ENCODE measurements at places on chromosomes 13 and 19. TPM values are rescaled to one million over a fixed set of nuclear protein-coding genes. Genes with fewer than 3 reads are reported as not detected.
A peak's percentile ranks its signal among the peaks of the same experiment; 100 is the strongest.

DNA sequence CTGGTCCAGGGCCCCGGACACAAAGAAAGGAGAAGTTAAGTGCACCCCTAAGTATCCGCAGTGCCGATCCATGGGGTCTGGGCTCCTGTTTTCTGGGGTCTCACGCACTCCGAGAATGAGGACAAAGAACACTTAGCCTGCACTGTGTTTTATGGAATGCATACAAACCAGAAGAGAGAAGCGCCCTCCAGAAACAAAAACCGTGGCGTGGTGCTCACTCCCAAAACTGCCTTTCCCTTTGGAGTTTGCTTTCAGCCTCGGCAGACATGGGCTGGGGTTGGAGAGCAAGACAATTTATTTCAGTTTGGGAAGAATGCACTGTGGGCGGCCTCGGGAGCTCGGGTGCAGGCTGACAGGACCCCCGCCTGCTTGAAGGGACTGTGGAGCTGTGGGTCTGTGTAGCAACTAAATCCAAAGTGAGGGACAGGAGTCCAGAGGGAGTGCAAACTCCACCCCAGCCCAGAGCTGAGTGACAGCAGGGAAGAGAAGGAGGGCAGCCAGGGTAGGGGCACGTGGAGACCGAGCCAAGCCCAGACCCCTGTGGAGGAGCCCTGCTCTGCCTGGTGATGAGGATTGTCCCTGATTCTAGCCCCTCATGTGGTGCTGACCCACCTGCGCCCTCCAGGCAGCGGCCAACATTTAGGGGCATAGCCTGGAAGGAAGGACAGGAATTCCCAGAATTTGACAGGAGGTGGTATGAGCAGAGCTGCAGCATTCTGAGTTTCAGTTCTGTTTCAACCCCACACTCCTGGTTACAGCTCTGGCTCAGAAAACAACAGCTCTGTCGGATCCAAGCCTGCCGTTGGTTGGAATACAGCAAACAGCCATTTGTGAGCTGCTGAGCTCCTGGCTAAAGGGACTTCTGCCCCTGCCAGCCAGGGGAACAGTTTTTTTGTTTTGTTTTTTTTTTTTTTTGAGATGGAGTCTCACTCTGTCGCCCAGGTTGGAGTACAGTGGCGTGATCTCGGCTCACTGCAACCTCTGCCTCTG is 37.8 kb upstream of the POP4 start:
- DNase-seq, result no peak

GRCh38 chr13:79401259-79402070 is 4.6 kb downstream of the RBM26 start:
- no peak for DNase-seq

DNA sequence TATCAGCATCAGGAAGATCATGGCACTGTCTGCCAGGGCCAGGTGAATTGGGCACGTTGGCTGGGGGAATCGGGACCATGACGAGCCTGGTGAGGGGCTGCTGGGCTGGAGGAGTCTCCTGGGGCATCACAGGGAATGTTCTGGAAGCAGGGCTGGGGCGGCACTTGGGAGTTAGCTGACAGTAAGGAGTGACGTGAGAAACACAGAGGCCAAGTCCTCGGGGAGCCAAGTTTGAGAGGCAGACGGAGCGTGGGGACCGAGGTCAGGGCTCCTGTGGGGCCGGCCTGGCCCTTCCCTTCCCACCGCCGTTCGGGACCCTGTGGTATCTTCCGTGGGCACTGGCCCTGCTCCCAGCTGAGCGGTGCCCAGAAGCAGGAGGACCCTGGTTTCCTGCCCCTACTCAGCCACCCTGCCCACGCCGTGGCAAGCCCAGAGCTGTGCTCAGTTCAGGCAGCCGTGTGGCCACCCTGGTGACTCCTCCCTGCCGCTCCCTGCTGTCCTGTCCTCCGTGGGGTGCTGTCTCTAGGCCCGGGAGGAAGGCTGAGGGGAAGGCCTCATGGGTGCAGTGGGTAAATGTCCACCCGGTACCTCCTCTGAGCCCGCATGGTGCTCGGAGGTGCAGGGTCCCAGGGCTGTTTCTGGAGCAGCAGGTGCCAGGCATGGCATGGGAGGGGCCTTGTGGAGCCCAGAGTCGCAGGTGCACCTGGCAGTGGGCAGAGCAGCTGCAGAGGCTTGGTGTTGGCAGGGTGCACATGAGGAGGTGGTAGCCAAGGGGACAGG is 25.2 kb downstream of the CRTC1 start:
- DNase-seq, result no peak

GRCh38 chr13:54953786-54954185 is 1925.2 kb downstream of the OLFM4 start:
- DNase-seq, result no peak

The SHISA7 gene
- polyA plus RNA-seq, result not detected

GRCh38 chr13:23993680-23993985 is 96.3 kb upstream of the C1QTNF9B start:
- DNase-seq, result no peak

The TRPM4 gene
- polyA plus RNA-seq, result 24.9 TPM

GRCh38 chr13:30120133-30120822 is 187.1 kb downstream of the KATNAL1 start:
- no peak for DNase-seq

DNA sequence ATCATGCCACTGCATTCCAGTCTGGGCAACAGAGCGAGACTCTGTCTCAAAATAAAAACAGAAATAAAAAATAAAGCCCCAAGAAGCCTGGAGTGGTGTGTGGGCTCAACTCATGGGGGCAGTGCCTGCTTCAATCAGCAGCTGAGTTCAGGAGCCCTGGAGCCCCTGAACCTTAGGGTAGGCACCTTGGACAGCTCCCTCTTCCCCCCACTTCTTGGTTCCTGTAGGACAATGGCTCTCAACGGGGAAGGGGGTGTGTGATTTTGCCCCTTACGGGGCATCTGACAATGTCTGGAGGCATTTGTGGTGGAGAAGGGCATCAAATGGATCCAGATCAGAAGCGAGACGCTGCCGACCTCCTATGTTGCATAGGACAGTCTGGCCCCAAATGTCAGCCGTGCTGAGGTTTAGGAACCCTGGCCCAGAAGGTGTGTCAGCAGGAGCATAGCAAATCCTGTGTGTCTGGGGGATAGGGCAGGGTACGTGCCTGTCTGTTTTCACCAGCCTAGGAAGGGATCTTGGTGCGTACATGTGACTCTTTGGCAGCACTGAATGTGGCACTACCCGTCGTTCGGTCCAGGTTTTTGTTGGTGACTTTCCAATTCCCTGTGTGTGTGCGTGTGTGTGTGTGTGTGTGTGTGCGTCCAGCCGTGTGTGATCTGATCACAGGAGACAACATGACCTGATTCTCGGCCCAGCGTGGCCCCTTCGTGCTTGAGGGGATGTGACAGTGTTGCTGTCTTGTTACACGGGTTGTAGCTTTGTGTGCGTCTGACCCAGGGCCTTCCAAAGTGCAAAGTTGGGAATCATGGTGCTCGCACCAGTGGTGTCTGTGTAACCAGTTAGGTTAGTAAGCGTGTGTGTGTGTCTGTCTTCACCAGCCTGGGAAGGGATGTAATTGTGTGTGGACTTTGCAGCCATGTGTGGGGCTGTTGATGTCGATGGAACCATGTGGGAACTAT is 7.5 kb downstream of the IGLON5 start:
- no peak for DNase-seq

- no peak for DNase-seq
Observed at GRCh38 chr13:79445968-79446645, 34.8 kb upstream of the NDFIP2 start.

DNA sequence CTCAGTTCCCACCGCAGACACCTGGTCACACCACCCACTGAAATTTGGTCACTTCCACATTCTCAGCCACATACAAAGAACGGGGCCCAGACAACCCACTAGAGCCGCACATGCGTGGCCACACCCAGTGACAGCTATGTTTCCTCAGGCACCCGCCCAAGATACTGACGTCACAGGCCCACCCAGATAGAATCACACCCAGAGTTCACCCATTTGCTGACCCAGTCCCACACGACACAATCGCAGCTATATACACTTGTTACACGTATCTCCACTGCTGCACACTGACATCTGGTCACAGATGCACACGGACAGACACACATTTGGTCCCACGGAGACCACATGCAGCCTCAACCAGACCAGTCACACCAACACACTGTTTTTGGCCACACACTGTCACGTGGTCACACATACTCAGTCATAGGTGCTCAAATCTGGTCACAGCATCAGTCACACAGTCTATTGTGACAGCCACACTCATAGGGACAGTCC is 2.9 kb downstream of the NUMBL start:
- DNase-seq, result peak; percentile 79

The IGFL2 gene
- polyA plus RNA-seq, result not detected

The KCNRG gene
- polyA plus RNA-seq, result 2.9 TPM

The RPS5 gene
- 1,802 TPM for polyA plus RNA-seq

- DNase-seq, result no peak
Observed at GRCh38 chr19:41657157-41657556, 30.3 kb upstream of the CEACAM4 start.

GRCh38 chr13:77740097-77740735 is 42.7 kb downstream of the SLAIN1 start:
- no peak for DNase-seq

The PTPRH gene
- 0.65 TPM for polyA plus RNA-seq

- peak; percentile 98 for DNase-seq
Observed at GRCh38 chr13:39209731-39210531, 171.7 kb downstream of the NHLRC3 start.

- DNase-seq, result no peak
Observed at GRCh38 chr13:47555235-47555634, 445.8 kb downstream of the SUCLA2 start.

DNA sequence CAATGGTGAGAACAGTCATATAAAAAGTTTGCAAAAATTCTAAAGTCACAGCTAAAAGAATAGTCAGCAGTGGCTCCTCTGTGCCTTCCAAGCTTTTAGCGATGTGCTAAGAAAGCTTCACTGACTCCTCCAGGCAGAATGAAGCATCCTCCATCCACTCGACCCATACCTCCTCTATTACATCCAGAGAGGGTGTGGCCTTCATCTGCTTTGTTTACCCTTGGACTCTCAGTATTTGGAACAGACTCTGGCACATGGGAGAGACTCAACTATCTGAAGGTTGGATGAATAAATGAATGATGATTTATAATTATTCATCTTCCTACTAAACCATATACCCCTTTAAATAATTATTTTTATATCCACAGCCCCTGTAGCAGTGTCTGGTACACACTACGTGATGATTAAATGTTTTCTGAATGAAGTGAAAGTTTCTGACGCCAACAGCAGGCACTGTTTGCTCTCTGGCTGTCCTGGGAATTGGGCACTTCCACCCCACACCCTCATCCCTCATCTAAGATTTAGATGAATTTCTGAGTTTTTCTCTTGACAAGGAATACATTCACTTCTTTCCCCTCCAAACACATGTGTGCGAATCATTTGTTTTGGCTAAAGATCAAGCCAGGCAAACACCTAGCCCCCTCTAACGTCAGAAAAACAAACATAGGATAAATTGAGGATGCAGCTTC is 93.9 kb downstream of the NUFIP1 start:
- no peak for DNase-seq

The APC2 gene
- polyA plus RNA-seq, result 0.01 TPM

DNA sequence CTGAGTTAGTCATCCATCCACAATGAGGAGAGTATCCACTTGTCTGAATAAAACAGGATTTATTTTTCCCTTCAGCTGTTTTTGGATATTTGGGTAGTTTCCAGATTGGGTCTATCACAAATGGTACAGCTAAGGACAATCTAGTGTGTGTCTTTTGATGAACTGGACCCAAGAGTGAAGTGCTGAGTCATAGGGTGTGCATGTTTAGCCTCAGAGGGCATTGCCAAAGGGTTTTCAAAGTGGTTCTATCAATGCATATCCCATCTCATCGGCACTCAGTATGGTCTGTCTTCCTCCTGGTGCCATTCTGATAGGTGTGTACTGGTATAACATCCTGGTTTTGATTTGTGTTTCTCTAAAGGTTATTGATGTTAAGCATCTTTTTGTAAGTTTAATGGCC is 62.3 kb downstream of the GSX1 start:
- no peak for DNase-seq

The ZNF844 gene
- 3.0 TPM for polyA plus RNA-seq

The TYROBP gene
- polyA plus RNA-seq, result 1,276 TPM

GRCh38 chr13:102970542-102970941 is 95.7 kb downstream of the SLC10A2 start:
- no peak for DNase-seq

The CA11 gene
- polyA plus RNA-seq, result 4.8 TPM

The DLEU7 gene
- 2.5 TPM for polyA plus RNA-seq

DNA sequence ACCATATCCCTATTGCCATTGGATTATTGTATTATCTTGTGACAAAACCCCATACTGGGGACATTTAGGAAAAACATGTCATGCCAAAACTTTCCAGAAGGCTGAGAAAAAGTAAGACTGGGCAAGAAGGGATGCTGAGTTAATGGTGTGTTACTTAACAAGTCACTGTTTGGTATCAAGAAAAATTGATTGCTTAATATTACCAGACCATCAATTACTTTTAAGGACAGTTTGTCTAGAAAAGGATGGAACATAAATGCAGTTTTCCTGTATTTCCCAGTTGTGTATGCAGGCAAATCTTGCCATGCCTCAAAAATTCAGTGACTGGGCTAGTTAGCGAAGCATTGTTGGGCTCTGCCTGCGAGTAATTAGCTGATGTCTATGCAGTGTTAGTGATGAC is 705.6 kb upstream of the MIR17HG start:
- DNase-seq, result no peak
